ENCODE measurements at places on chromosomes 7 and 10.
A peak's percentile ranks its signal among the peaks of the same experiment; 100 is the strongest.

GRCh38 chr7:85974176-85974575, 669.5 kb upstream of the GRM3 start:
- no peak for DNase-seq

GRCh38 chr7:2082139-2082998, 150.4 kb downstream of the MAD1L1 start:
- peak; percentile 58 for DNase-seq

DNA sequence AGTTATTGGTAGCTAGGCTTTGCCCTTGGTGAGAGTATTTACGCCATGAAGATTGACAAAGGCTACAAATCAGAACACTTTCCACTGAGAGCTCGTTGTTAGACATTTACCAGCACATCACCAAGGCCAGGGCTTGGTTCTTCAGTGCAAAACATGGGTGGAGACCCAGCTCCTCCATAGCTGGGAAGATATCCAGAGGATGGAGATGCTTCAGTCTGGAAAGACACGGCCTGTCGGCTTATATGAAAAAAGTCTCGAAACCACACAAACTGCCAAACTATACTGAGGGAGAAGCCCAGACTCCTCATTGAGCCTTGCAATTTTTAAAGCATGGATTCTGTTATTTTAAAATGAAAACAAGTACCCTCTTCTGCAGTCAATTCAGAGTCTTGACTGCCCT, 83.4 kb upstream of the ANLN start:
- no peak for DNase-seq

- DNase-seq, result no peak
Measured at GRCh38 chr7:20459419-20459818, 128.7 kb downstream of the ITGB8 start.

DNA sequence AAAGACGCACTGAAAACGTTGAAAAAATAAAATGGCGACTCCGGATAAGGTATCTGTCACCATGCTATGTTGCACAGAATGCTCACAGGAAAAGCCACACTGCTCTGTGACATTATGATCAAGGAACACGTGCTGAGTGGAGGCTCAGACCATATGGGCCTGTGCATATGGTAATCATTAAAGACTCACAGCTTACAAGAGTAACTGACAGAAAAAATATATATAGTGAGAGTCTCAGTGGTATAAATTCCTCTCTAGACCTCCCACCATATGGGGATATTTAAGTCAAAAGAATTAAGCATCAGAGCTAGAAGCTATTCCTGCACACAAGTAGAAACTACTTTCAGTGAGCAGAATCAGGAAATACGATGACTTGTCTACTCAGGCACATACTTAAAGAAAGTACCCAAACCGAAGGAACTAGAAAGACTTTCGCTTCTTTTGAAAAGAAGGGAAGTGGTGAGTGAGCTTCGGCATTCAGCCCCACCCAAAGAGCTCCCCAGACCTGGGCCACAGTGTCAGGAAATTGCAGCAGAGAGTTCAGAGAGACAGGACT, 65.1 kb upstream of the MPP7 start:
- DNase-seq, result no peak

GRCh38 chr10:132003282-132003924, 21.7 kb upstream of the BNIP3 start:
- DNase-seq, result no peak

DNA sequence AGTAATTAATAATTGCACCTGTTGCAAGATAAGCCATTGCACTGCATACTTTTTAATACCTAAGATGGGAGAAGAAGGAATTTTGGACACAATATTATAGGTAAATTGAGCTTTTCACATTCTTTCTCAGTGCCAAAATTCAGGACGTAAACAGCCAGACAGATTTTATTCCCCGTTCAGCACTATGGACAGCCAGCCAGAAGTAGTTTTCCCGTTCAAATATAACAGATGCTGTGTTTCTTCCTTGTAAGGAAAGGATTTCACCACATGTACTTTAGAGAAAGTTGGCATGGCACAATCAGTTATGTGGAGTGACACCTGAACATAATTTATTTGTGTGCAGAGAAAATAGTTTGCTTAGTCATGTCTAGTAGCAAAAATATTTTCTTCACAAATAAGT, 34.8 kb downstream of the SEMA3E start:
- no peak for DNase-seq

DNA sequence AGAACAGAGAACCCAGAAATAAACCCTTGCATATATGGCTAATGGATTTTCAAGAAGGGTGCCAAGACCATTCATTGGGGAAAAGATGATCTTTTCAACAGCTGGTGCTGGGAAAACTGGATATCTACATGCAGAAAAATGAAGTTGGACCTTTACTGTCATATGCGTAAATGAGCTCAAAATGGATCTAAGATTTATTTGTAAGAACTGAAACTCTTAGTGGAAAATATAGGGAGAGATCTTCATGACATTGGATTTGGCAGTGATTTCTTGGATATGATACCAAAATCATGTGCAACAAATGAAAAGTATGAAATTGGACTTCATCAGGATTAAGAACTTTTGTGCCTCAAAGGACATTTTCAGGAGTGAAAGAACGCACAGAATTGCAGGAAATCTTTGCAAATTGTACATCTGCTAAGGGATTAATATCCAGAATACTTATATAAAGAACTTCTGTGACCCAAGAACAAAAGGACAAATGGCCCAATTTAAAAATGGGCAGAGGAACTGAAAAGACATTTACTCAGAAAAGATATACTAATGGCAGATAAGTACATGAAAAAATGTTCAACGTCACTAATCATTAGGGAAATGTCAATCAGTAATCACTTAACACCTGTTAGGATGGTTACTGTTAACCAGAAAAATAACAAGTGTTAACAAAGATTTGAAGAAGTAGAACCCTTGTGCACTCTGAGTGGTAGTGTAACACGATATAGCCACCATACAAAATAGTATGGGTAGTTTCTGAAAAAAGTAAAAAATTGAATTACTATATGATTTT, 6.1 kb downstream of the DBF4 start:
- no peak for DNase-seq

GRCh38 chr7:65962033-65962432, 20.0 kb downstream of the GUSB start:
- DNase-seq, result no peak

- no peak for DNase-seq
Measured at GRCh38 chr10:31520986-31521831, 202.2 kb downstream of the ZEB1 start.

GRCh38 chr7:79548727-79549126, 95.3 kb upstream of the MAGI2 start:
- no peak for DNase-seq

GRCh38 chr10:86047588-86047987, 319.0 kb downstream of the GRID1 start:
- DNase-seq, result no peak

GRCh38 chr10:29585488-29585976, 49.2 kb downstream of the SVIL start:
- no peak for DNase-seq

DNA sequence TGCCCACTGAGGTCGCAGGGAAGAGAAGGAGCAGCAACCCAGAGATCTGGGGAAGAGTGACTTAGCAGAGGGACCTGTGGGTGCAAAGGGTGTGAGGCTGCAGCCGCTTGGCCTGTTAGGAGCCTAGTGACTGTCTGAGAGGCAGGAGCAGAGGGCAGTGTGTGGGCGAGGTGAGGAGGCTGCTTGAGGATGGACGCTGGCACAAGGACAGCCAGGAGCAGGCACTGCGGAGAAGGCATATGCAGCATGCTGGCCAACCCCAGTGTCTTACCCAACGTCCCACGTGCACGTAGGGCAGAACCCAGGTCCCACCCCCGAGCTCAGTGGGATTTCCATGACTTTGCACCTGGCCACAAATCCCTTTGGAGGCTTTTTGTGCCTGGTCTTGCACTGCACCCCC, 54.1 kb downstream of the C10orf105 start:
- no peak for DNase-seq

DNA sequence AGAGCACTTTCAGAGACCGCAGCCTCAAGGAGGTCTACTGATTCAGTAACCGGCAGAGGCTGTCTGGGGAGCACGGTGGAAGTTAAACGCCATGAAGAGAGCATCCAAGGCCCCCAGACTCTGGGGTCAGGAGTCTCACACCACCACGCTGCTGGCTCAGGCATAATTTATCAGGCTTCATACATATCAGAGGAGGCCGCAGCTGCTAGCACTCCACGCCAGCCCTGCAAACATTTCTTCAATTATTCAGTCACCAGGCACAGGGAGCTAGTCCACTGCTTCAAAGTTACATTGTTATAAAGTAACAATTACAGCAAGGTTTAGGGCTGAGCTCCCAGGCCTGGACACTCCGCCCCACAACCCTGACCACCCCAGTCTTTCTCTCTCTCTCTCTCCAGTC, 97.8 kb downstream of the PAXIP1 start:
- no peak for DNase-seq

GRCh38 chr7:141073173-141073640, 657 bp upstream of the TMEM178B start:
- no peak for DNase-seq

GRCh38 chr10:123380491-123381085, 226.4 kb downstream of the BUB3 start:
- DNase-seq, result no peak

DNA sequence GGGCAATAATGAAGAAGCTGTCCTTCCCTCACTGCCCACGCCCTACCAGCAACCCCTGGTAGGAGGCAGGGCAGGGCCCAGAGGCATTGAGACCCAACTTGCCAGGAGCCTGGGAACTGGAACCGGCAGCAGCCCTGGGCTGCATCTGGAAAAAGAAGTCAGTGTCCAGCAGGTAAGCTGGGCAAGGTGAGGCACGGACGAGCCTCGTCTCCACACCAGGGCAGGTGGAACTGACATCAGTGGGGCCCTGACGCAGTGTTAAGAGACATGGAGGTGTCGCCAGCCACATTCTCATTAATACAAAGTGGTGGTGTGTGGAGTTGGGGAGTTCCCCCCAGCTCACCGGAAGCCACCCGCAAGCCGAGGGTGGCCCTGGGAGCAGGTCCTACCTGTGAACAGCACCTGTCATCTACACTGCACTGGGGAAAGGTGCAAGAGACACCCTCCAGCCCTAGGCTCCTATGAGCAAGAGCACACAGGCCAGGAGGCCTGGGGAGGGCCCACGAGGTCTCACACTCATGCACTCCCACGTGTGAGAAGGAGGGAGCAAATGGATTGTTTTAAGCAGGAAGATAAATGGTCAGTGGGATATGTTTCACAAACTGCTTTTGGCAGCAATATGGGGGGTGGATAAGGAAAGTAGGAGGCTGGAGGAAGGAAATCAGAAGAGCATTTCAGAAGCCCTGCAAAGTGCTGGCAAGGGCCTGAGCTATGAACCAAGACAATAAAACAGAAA, 53.6 kb downstream of the COBL start:
- no peak for DNase-seq

- no peak for DNase-seq
Measured at GRCh38 chr7:146764458-146764857, 647.9 kb downstream of the CNTNAP2 start.

GRCh38 chr10:11013836-11014235, 3.8 kb upstream of the CELF2 start:
- no peak for DNase-seq

DNA sequence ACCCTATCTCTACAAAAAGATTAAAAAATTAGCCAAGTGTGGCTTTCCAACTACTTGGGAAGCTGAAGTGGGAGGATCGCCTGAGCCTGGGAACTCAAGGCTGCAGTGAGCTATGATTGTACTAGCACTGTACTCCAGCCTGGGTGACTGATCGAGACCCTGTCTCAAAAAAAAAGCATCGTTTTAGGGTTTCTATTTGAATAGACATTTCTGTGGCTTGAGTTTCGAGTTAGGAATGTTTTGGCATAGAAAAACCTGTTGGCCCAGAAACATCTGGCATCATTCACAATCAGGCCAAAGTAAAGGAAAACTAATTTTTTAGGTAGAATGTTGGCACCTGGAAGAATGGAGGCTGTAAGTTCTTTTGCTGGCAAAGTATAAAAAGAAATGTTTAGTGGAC, 72.4 kb downstream of the AUTS2 start:
- DNase-seq, result no peak

DNA sequence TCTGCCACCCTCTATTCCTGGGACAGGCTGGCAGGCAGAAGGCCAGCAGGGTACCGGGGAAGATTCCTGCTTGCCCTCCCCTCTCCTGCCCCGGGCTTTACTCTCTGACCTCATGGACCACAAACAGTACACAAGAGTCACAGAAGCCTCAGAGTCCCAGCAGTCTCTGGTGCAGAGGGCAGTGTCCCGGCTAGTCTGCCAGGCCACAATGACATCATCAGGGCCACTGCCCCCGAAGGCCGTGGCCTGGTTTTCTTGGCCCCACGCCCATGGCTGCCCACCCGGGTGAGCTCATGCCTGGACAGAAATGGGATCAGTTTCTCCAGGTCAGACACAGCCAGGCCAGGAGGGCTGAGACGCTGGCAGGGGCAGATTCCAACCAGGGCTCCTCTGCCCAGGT, 91.9 kb downstream of the MYL10 start:
- DNase-seq, result no peak

DNA sequence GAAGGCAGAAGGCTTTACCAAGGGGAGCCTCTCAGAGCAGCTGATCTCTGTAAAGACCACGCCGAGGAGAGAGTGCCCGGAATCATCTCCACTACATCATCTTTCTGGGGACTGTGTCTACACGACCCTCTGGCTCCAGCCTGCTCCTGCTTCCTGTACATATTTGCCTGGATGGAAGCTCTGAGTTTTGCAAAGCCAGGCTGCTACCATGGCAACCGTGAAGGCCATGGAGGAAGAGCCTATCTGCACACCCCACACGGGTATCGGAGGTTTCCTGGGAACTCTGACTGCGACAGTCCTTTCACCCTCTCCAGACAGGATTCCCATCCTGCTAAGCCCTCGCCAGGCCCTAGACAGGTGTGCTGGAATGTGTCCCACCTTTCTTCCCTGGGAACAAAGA, 83.4 kb upstream of the TNRC18 start:
- DNase-seq, result no peak

- DNase-seq, result no peak
Measured at GRCh38 chr7:1090236-1090635, 2.3 kb downstream of the GPER1 start.

GRCh38 chr10:131784363-131785120, 116.3 kb upstream of the PPP2R2D start:
- no peak for DNase-seq

- DNase-seq, result no peak
Measured at GRCh38 chr7:88586890-88587289, 172.6 kb upstream of the ZNF804B start.

DNA sequence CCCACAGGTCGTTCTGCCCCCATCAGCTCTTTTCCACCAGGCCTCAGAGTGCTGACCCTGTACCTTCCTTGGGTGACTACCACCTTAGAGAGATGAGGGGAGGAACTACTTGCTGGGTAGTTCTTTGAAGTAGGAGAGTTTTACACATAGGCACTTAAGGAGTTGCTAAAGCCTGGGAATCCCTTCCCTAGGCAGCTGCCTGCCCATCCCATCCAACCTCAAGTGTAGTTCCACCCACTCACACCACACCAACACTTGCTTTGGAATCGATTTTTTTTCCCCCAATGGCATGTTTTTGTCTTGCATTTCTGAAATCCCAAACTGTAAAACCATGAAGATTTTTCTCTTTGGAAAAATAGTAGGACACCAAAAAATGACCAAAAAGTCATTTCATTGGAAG, 47.7 kb downstream of the FBXW4 start:
- no peak for DNase-seq

- DNase-seq, result peak; percentile 99
Measured at GRCh38 chr10:69061305-69062161, 26.4 kb upstream of the SRGN start.

GRCh38 chr10:102549549-102549948, 45.8 kb downstream of the SUFU start:
- no peak for DNase-seq
